Activated naive CD4-positive, alpha-beta T cell treated with anti-CD3 and anti-CD28 coated beads for 36 hours (primary cell): ENCODE measurements at places on chromosomes 7 and 10. TPM values are rescaled to one million over a fixed set of nuclear protein-coding genes. Genes with fewer than 3 reads are reported as not detected.

The HMX2 gene
- total RNA-seq: 0.99 TPM

The SLC26A4 gene
- 1.3 TPM for total RNA-seq

The MBLAC1 gene
- 2.9 TPM for total RNA-seq

The VWA2 gene
- not detected for total RNA-seq

The LRRTM3 gene
- not detected for total RNA-seq

The EGR2 gene
- 21.4 TPM for total RNA-seq

The DHTKD1 gene
- 17.0 TPM for total RNA-seq

The PRF1 gene
- total RNA-seq: 7.5 TPM

- no peak overlapping the region for H3K27ac ChIP-seq
- no peaks in the 10 kb centered on the region for H3K27me3 ChIP-seq
- H3K36me3 ChIP-seq: no peaks in the 10 kb centered on the region
- peaks cover 7% of the 10 kb centered on the region for H3K4me1 ChIP-seq
- no peak overlapping the region for H3K4me3 ChIP-seq
Observed at GRCh38 chr7:151289891-151290290, 41.4 kb upstream of the SMARCD3 start.

DNA sequence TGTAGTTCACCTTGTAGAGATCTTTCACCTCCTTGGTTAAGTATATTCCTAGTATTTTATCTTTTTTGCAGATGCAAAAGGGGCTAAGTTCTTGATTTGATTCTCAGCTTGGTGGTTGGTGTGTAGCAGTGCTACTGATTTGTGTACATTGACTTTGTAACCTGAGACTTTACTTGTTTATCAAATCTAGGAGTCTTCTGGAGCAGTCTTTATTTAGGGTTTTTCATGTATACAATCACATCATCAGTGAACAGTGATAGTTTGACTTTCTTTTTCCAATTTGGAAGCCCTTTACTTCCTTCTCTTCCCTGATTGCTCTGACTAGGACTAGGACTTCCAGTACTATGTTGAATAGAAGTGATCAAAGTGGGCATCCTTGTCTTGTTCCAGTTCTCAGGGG lies 33.8 kb downstream of the GPR22 start:
- peaks cover 18% of the 10 kb centered on the region for H3K4me1 ChIP-seq
- no peak overlapping the region for H3K4me3 ChIP-seq
- no peaks in the 10 kb centered on the region for H3K27me3 ChIP-seq
- DNase-seq: no peak
- peaks cover 13% of the 10 kb centered on the region for H3K36me3 ChIP-seq
- H3K27ac ChIP-seq: no peak overlapping the region

DNA sequence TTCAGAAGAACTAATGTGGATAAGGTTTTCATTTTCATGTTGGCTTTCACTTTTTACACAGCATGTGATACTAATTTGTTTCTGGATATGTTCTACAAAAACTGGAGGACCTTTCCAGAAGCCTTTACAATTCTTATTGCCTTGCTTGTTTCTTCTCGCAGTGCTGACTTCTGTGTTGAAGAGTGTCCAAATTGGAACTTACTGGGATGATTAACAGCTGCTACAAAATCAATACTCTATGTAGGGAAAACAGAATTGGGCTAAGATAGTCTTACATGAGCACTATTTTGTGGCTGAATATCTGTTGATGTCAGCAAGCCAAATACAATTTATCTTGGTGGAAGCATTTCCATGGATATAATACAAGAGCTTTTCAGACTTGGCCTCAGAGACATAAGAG lies 351.2 kb downstream of the DGKB start:
- H3K27me3 ChIP-seq: no peaks in the 10 kb centered on the region
- H3K4me3 ChIP-seq: no peak overlapping the region

DNA sequence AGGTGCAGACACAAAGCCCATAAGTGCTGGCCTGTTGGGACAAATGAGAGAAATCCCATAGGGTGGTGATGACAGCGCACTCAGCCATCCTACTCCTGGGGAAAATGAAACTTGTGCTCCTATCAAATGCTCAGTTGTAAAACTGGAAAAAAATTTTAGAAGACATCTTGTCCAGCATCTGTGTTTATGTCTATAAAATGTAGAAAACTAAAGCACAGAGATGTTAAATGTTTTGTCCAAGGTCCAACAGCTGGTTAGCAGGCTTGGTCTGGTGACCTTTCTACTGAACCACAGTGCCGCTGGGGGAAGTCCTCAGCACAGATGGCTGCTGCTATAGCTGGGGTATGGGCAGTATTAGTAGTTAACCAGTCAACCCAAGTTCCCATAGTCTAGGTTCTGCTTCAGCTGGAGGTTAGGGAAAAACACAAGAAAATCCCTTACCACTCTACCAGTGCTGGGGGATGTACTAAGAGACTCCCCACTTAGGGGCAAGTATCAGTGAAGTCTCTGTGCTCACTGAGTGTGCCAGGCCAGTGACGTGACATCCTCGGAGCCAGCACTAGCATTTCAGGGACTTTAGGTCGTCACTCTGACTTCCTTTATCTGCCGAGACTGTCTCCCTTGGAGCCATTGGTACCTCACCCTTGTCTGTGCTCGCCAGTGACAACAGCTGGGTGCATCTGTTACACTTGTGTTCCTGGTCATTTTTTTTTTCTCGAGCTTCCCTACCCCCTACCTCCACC lies 1.9 kb downstream of the TSPAN33 start:
- no peak overlapping the region for H3K27ac ChIP-seq
- H3K27me3 ChIP-seq: peaks cover 7% of the 10 kb centered on the region
- peak overlapping the region; percentile 77 for H3K4me3 ChIP-seq
- no peaks in the 10 kb centered on the region for H3K36me3 ChIP-seq
- H3K4me1 ChIP-seq: peaks cover 19% of the 10 kb centered on the region
- no peak for DNase-seq

- no peaks in the 10 kb centered on the region for H3K27me3 ChIP-seq
- H3K4me3 ChIP-seq: no peak overlapping the region
- no peak for DNase-seq
- H3K4me1 ChIP-seq: peaks cover 31% of the 10 kb centered on the region
- peaks cover 20% of the 10 kb centered on the region for H3K36me3 ChIP-seq
- H3K27ac ChIP-seq: no peak overlapping the region
Observed at GRCh38 chr7:24932815-24933214, 47.2 kb downstream of the OSBPL3 start.

DNA sequence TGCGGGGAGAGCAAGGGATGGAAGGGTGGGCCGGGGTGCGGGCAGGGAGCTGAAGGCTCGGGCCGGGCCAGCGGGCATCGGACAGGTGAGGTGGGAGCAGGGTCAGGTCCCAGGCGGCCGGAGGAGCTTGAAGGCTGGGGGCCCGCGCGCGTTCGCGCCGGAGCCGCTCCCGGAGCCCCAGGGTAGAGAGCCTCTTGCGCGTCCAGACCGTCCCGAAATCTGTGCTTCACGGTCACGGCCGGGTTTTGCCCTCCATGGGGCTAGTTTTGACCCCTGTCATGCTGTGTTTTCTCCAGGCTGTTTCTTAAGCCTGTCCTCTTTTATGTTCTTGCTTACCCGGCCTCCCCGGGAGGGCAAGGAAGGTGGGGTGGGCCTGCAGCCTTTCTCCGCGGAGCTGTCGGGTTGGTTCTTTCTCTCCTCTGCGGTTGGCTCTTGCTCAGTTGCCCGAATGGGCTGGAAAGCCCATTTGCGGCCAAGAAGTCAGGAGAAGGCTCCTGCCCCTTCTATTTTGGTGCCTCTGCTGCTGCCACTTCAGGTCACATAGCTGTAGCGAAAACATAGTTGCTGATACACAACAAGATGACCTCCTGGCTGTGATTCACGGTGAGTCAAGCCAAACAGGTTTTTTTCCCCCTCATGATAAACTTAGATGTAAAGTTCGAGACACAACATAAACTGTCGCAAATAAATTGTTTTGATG lies 650 bp downstream of the UBE2D1 start:
- H3K27ac ChIP-seq: peak overlapping the region; percentile 78
- peak overlapping the region; percentile 95 for H3K4me3 ChIP-seq
- peaks cover 35% of the 10 kb centered on the region for H3K4me1 ChIP-seq
- H3K27me3 ChIP-seq: no peaks in the 10 kb centered on the region
- peaks cover 4% of the 10 kb centered on the region for H3K36me3 ChIP-seq

DNA sequence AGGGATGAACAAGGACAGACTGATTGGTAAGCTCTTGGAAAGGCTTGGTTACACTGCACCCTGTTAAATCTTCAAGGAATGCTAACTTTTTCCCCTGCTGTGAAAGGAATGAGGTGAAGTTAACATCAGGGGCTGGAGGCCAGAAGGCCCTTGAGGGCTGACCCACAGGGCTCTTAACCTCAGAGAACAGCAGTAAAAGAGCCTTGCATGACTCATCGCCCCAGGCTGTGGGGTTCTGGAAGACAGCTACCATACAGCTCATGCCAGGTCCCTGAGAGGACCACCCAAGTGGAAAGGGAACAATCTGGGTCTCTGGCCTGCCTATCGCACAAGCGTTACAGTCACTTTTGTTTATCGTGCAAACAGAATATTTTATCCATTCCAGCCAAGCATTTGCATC lies 54.4 kb downstream of the CYP2C9 start:
- H3K4me1 ChIP-seq: no peaks in the 10 kb centered on the region
- no peaks in the 10 kb centered on the region for H3K27me3 ChIP-seq
- no peak overlapping the region for H3K27ac ChIP-seq
- no peaks in the 10 kb centered on the region for H3K36me3 ChIP-seq

DNA sequence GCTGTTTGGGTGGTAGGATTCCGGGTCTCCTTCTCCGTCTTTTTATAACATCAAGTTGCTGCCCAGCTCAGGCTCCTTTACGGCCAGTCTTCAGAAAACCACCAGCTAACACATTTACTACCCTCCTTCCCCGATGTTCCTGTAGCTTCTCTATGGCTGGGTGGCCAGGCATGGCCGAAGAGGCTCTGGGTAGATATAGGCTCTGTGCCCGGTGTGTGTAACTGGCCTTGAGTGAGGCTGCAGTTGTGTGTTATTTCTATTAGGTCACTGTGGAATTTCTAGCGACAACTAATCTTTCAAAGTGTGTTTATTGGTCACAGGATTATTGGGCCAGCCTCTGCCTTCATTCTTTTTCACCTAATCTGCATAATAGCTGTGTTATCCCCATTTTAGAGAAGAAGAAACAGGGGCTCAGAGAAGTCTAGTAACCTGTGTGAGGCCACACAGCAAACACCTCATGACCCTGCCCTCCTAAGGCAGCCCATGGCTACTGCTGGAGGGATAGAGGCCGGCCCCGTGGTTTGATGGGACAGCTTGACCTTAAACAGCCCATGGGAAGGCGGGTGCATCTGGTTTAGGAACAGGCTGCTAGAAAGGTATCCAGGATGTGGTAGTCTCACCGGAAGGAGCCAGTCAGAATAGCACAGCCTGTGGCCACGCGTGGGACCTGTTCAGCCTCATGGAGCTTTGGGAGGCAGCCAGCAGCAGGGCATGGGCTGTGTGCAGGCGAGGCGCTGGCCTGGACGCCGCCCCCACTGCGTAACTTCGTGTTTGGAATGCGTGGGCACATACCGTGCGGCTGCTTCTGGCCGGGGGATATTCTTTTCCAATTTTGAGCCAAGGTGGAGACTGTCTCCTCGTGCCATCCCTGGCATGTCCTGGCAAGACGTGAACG lies 29.7 kb downstream of the HTRA1 start:
- H3K36me3 ChIP-seq: no peaks in the 10 kb centered on the region
- peak; percentile 44 for DNase-seq
- no peak overlapping the region for H3K4me3 ChIP-seq

- no peaks in the 10 kb centered on the region for H3K36me3 ChIP-seq
- DNase-seq: no peak
- no peak overlapping the region for H3K4me3 ChIP-seq
- H3K27me3 ChIP-seq: no peaks in the 10 kb centered on the region
- H3K27ac ChIP-seq: no peak overlapping the region
- peaks cover 5% of the 10 kb centered on the region for H3K4me1 ChIP-seq
Observed at GRCh38 chr7:74572301-74572979, 85.1 kb upstream of the GTF2I start.

DNA sequence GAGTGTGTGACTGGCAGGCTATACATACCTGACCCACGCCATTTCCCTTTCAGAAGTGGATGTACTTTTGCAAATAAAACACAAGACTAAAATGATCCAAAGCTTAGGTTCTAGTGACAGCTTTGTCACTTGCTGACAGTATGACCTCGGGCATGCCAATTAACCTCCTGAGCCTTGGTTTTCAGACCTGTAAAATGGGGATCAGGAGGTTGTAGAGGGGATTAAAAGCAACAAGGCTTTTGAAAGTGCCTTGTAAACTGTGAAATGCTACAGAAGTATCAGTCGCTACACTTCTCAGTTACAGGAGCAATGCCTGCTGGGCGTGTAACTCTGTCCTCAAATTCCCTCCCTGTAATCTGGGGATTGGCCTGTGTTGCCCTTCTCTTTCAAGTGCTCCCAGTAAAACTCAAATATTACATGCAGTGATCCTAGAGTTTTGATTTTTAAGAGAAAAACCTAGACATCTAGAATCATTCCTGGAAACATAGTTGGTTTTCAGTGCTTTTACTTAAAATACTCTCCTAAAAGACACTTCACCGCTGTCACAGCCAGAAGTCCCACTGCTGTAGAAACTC lies 8.8 kb upstream of the GRB10 start:
- no peaks in the 10 kb centered on the region for H3K36me3 ChIP-seq
- H3K27ac ChIP-seq: no peak overlapping the region
- peak overlapping the region; percentile 85 for H3K4me3 ChIP-seq
- H3K4me1 ChIP-seq: peaks cover 18% of the 10 kb centered on the region

DNA sequence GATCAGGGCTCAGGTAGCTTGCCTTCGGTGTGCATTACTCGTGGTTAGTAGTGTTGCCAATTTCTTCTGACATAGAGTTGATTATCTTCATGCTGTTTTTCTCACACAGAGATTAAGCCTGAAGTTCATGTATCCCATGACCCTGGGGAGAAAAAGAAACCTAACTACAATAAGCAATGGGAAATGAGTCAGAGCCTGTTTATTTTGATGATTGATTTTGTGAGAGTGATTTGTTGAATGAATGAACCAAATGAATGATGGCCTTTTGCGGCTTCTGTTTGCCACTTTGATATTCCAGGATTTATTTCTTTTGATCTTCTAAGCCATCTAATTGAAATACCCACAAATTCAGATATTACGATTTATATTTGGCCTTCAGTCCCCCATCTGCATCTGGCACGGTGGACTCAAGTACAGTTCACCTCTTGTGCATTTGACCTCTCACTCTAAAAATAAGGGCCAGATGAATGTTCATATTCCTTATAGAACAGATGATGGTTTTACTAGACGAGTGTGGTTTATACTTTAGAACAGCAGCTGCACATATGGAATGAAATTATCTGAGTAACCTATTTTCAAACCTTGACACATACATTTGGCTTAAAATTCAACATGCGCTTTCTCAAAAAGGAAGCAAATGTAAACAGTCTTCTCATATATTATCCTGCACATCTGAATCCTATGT lies 110.7 kb downstream of the PLCE1 start:
- H3K27me3 ChIP-seq: peaks cover 16% of the 10 kb centered on the region
- H3K27ac ChIP-seq: no peak overlapping the region
- no peaks in the 10 kb centered on the region for H3K4me1 ChIP-seq
- DNase-seq: no peak
- H3K36me3 ChIP-seq: no peaks in the 10 kb centered on the region
- H3K4me3 ChIP-seq: no peak overlapping the region

DNA sequence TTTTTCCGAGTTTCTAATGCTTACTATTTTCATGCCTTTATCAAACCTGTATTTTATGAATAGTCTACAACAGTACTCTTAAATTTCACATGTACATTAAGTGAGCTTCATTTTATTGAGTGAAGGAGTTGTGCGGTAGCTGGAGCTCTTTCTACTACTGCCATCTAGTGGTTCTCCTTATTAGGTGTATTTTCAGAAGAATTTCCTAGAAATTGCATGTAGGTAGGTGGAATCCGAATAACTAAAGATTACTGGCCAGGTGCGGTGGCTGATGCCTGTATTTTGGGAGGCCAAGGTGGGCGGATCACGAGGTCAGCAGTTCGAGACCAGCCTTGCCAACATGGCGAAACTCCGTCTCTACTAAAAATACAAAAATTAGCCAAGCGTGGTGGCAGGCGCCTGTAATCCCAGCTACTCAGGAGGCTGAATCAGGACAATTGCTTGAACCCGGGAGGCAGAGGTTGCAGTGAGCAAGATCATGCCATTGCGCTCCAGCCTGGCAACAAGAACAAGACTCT lies 38.3 kb downstream of the LRRC72 start:
- H3K27me3 ChIP-seq: no peaks in the 10 kb centered on the region
- no peak overlapping the region for H3K4me3 ChIP-seq
- H3K4me1 ChIP-seq: peaks cover 18% of the 10 kb centered on the region
